ENCODE measurements at places on chromosomes 3 and 15. TPM values are rescaled to one million over a fixed set of nuclear protein-coding genes. Genes with fewer than 3 reads are reported as not detected.

The SHC4 gene
- 4.6 TPM for total RNA-seq

DNA sequence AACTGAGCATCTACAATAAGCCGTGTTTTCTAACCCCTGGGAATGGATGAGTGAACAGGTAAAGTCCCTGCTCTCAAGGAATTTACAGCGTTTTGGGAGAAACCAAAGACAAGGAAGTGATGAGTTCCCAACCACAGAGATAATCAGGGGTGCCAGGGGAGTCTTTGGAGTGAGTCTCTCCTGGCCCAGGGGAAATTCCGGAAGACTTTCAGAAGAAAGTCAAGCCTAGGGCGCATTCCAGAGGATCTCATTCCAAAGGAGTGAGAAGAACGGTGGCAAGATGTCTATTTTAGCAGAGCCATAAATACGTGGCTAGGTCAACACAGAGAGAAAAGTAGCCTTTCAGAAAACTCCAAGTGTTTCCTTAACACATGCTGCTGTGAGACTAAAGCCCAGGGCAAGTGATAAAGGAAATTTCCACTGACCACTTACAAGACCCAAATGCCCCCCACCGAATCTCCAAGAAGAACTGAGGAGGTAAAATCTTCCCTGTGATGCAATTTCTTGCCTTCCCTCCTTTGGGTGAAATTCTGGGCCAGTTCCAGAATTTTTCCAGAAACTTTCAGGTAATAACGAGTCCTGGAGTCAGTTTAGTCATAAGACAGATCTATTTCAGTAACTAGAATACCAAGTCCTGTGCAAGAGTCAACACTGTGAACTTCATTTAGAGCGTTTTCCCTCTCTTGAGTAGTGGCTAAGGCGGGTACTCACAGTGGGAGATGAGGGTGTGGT lies 437.4 kb downstream of the NR2F2 start:
- no peak for DNase-seq
- no peak overlapping the region for H3K27ac ChIP-seq
- no peaks in the 10 kb centered on the region for H3K27me3 ChIP-seq
- H3K4me3 ChIP-seq = no peak overlapping the region
- no peaks in the 10 kb centered on the region for H3K36me3 ChIP-seq

The PLA2G4D gene
- total RNA-seq = not detected

The LEKR1 gene
- total RNA-seq = 0.36 TPM

DNA sequence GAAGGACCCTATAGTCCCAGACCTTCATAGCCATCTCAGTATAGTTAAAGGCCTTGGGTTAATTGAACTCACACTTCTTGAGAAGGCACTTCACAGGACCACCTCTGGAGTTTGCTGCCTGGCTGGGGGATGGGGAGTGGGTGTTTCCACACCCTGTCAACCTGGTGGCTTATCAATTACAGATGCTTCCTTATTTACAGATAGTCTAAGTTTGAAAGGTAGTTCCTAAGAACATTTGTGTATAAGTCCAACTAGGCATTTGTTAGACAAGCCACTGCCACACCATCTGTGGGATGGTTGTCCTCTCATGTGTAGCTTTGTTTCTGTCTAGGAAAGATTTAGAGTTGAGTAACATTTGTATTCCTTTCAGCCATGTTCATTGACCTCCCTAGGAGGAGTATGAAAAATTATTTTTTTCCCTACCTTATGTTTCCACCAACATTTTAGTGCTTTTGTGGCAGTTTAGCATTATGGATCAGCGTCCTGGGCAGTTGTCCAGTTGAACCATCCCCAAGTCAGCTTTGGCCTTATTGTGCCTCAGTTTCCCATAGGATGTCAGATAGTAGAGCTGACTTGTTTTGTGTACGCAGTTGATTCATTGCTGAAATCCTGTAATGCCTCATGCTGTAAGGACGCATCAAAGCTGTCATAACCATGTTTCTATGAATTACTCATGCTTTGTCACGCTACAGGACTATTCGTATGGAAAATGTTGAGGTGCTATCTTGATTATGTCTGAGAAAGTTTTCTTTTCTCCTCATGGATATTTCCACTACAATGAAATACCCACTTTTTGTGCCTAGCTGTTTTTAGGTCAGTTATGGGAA lies 21.2 kb upstream of the SIAH2 start:
- no peaks in the 10 kb centered on the region for H3K27me3 ChIP-seq
- no peak overlapping the region for H3K4me3 ChIP-seq
- H3K36me3 ChIP-seq = no peaks in the 10 kb centered on the region

DNA sequence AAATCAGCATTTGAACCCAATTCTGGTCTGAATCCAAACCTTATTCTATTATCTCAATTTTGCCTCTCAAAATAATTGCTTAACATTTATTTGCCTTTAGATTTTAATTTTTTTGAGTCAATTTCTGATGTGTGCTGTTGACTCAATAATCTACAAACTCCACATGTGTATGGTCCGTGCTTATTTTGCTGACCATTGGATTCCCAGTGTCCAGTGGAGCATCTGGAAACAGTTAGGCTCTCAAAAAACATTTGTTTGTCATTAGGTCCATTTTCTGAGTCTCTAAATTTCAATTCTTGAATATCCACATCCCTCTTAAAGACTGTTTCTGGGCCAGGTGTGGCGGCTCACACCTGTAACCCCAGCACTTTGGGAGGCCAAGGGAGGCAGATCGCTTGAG lies 19.2 kb upstream of the MYZAP start:
- H3K27me3 ChIP-seq = no peaks in the 10 kb centered on the region
- H3K4me1 ChIP-seq = peaks cover 2% of the 10 kb centered on the region
- DNase-seq = no peak

GRCh38 chr3:169256796-169257522 lies 406.6 kb downstream of the MECOM start:
- H3K27ac ChIP-seq = no peak overlapping the region
- no peaks in the 10 kb centered on the region for H3K4me1 ChIP-seq
- DNase-seq = no peak
- no peaks in the 10 kb centered on the region for H3K36me3 ChIP-seq
- no peak overlapping the region for H3K4me3 ChIP-seq

DNA sequence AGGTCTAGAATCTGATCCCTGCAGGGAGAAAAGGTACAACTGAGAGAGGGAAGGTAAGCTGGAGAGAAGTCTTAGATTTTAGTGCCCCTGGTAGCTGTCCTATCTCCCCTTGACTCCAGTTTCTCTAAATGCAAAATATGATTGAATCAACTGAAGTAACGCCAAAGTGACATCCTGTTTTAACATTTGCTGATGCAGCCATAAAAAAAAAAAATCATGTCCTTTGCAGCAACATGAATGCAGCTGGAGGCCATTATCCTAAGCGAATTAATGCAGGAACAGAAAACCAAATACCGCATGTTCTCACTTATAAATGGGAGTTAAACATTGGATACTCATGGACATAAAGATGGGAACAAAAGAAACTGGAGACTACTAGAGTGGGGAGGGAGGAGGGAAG lies 42.4 kb upstream of the LCTL start:
- no peaks in the 10 kb centered on the region for H3K4me1 ChIP-seq
- H3K4me3 ChIP-seq = no peak overlapping the region
- DNase-seq = no peak

GRCh38 chr3:195715583-195716266 lies 5.1 kb upstream of the MUC20 start:
- no peak for DNase-seq
- H3K4me1 ChIP-seq = no peaks in the 10 kb centered on the region
- peaks cover 10% of the 10 kb centered on the region for H3K36me3 ChIP-seq
- no peak overlapping the region for H3K27ac ChIP-seq
- no peak overlapping the region for H3K4me3 ChIP-seq
- H3K27me3 ChIP-seq = no peaks in the 10 kb centered on the region

GRCh38 chr3:183192650-183193300 lies 30.2 kb upstream of the LAMP3 start:
- H3K36me3 ChIP-seq = no peaks in the 10 kb centered on the region
- no peak for DNase-seq
- no peak overlapping the region for H3K27ac ChIP-seq
- H3K4me3 ChIP-seq = no peak overlapping the region

The ZMYND10 gene
- total RNA-seq = not detected

- H3K27ac ChIP-seq = no peak overlapping the region
- H3K4me1 ChIP-seq = peaks cover 14% of the 10 kb centered on the region
- DNase-seq = peak; percentile 50
Measured at GRCh38 chr15:99431661-99432091, 134.1 kb upstream of the MEF2A start.

GRCh38 chr15:76172782-76173181 lies 113.0 kb downstream of the TMEM266 start:
- H3K4me3 ChIP-seq = no peak overlapping the region
- DNase-seq = no peak
- peaks cover 8% of the 10 kb centered on the region for H3K27me3 ChIP-seq
- no peaks in the 10 kb centered on the region for H3K4me1 ChIP-seq
- H3K36me3 ChIP-seq = no peaks in the 10 kb centered on the region

The CAPN3 gene
- total RNA-seq = 5.4 TPM

DNA sequence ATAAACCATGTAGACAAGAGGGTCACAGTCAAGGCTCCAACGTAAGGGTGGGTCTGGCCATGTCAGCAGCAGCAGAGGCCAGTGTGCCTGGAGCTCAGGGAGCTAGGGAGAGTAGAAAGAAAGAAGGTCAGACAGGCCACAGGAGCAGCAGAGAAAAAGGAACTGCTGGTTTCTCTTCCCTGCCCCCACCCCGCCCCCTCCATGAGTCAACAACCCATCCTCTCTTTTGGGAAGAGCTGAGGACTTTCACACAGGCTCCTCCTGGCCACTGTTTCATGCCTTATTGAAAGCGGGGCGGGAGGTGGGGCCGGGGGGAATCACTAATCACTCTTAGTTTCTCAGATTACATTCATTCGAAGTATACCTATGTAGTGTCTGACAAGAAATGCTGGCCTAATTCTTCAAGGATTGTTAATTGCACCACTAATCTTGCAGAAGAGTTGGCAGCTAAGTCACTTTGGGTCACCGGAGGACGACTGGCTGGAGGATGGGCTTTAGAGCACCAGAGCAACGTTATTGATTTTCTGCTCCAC lies 9.1 kb upstream of the SCG3 start:
- H3K27ac ChIP-seq = no peak overlapping the region
- H3K4me1 ChIP-seq = no peaks in the 10 kb centered on the region
- H3K27me3 ChIP-seq = no peaks in the 10 kb centered on the region
- no peak overlapping the region for H3K4me3 ChIP-seq

- H3K36me3 ChIP-seq = no peaks in the 10 kb centered on the region
- peaks cover 51% of the 10 kb centered on the region for H3K4me1 ChIP-seq
- H3K27me3 ChIP-seq = no peaks in the 10 kb centered on the region
- DNase-seq = no peak
Measured at GRCh38 chr3:188827576-188827975, 344.2 kb upstream of the TPRG1 start.

The CCR1 gene
- 16.3 TPM for total RNA-seq
